ENCODE measurements at places on chromosomes 4 and X. TPM values are rescaled to one million over a fixed set of nuclear protein-coding genes. Genes with fewer than 3 reads are reported as not detected.

NR0B1 gene
- polyA plus RNA-seq: 0.08 TPM

PLAC8 gene
- 2.3 TPM for polyA plus RNA-seq

NEUROG2 gene
- not detected for polyA plus RNA-seq

GAGE12H gene
- not detected for polyA plus RNA-seq

Measured in left renal cortex interstitium (tissue), 4 donors.